ENCODE measurements at places on chromosomes 1 and 21.

- no peak for DNase-seq
These were observed 422.8 kb downstream of the CAMTA1 start for GRCh38 chr1:7207875-7208646.

- no peak for DNase-seq
These were observed 4.6 kb downstream of the KLHDC8A start for GRCh38 chr1:205351984-205352713.

GRCh38 chr1:7388488-7389185, 382.5 kb upstream of the VAMP3 start:
- no peak for DNase-seq

DNA sequence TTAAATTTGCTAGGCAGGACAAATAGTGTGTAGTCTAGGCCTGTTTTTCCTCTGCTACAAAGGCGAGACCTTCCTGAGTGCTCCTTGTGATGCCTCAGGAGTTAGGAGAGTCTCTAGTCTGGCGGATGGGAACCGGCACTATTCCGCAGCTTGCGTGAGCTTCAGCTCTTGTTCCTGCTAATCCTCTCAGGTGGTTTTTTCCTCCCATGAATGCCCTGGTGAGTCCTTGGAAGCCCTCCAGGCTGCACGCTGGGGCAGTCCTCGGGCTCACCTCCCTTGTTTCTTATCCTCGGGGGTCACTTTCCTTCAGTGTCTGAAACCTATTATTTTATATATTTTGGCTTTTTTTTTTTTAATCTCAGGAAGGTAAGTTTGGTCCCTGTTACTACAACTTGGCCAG, 28.2 kb downstream of the UTS2 start:
- no peak for DNase-seq

GRCh38 chr21:32350211-32350980, 42.4 kb downstream of the URB1 start:
- no peak for DNase-seq

GRCh38 chr1:67853704-67854103, 20.4 kb upstream of the GNG12 start:
- no peak for DNase-seq

DNA sequence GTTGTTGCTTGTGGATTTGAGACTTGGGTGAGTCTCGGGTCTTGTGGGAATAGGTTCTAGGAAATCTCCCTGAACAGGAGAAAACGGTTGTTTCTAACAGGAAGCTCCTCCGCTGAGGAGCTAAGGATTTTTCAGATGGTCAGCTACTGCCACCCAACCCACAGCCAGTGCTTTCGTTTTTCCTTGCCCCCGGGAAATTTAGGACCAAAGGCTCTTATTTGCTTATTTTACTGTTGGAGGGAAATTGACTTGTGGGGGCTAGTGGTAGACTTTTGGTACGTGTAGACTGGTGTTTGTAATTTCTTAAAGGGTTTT, 792 bp downstream of the SNX7 start:
- no peak for DNase-seq

- DNase-seq = no peak
These were observed 31.1 kb downstream of the ALG14 start for GRCh38 chr1:95041491-95042165.

GRCh38 chr1:6157528-6158174, 22.5 kb downstream of the CHD5 start:
- DNase-seq = no peak

DNA sequence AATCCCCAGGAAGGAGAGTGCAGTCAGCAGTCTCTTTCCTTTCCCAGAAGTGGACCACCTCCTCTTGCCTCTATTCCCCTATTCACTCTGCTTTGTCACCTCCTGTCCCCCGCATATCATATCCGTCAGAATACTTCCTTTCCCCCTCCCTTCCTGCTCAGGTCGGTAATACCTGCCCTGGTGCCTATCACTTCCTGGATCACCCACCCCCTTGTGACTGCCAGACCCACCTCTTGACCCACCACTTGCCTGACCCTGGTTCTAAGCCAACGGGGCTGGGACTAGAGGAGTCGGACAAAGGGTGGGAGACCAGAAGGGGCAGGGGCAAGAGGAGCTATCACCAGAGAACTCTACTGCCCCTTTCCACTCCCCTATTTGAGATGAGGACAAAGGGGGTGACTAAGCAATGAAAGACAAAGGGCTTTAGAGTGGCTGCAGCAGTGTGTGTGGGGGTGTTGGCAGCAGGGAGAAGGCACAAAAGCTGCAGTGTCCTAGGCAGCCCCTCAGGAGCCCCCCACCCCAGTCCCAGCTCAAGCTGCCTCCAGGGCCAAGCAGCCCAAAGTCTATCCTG, 1.7 kb upstream of the ADAMTS4 start:
- DNase-seq = no peak

DNA sequence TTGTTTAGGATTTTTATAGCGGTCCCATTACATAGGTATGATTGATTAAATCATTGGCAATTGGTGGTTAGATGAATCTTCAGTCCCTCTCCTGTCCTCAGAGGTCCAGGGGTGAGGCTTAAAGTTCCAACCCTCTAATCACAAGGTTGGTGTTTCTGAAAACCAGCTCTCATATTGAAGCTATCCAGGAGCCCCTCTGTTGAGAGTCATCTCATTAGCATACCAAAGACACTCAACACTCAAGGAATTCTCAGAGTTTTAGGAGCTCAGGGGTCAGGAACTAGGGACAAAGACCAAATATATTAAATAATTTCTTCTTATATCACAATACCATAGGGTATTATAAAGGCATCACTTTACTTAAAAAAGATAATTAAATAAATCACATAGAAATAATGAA, 23.3 kb downstream of the FCRL2 start:
- no peak for DNase-seq

DNA sequence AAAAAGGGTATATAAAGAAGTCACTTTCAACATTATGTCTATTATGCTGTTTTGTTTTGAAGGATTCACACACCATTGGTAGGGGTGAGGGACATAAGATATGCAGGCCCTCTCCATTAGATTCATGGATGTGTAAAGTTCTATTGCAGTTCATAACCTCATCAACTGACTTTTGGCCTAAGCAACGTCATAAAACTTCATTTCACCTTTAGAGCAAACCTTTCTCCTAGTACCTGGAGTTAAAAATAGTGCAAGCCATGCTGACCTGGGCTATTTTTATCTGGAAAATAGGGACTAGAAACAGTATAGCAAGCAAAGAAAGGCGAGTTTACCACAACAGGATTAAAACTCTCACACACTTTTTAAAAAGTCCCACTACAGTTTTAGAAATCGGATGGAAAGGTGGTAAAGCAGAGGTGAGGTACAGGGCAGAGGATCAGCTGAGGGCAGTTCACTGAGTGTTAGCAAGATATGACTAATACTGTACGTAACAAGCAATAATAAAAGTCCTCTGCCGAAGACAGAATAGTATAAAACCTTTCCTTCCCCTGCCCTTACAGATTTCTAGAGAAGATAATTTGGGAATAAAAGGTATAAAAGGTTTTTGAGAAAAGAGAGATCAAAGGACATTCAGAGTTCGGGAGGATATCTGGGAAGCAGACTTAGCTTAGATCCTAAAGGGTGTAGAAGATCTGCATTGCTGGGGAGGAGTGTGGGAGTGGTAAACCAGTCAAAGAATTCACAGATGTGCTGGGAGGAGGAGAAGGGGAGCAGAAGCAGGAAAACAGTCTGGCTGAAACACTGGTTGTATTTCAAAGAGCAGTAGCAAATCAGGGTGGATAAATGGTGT, 14.3 kb downstream of the EGLN1 start:
- DNase-seq = no peak

DNA sequence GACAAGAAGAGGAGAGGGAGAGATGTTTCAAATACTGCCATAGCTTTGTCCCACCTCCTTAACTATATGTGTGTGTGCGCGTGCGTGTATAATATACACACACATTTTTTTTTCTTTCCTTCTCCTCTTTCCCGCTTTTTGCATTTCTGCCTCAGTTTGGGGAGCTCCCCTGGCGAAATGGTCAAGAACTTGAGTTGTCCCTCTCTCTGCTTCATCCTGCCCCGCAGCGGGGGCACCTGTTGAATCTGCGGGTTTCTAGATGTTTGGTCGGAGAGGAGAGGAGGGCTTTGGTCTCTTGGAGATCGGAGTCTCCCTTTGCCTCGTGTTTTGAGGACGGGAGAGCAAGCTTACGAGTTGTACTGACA, 504 bp downstream of the SCCPDH start:
- no peak for DNase-seq

DNA sequence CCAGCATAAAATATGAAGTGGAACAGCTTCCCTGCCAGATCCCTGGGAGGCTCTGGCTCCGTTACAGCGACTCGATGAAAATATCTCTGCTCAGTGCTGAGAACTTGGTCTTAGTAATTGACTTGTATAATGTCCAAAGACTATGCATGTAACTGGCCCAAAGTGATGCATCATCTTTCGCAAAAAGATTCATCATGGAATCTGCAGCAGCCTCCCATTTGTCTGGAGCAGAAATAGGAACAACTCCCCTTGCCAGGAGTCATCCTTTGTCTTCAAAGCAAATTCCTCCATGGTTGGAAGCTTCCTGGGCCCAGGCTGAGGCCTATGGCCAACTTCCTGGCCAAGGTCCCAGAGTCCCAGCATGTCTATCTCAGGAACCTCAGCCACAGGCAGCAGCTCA, 16.9 kb upstream of the SLC6A17 start:
- DNase-seq = no peak
